Right atrium auricular region (tissue), 2 donors: ENCODE measurements at places on chromosomes 11 and 22.

DNA sequence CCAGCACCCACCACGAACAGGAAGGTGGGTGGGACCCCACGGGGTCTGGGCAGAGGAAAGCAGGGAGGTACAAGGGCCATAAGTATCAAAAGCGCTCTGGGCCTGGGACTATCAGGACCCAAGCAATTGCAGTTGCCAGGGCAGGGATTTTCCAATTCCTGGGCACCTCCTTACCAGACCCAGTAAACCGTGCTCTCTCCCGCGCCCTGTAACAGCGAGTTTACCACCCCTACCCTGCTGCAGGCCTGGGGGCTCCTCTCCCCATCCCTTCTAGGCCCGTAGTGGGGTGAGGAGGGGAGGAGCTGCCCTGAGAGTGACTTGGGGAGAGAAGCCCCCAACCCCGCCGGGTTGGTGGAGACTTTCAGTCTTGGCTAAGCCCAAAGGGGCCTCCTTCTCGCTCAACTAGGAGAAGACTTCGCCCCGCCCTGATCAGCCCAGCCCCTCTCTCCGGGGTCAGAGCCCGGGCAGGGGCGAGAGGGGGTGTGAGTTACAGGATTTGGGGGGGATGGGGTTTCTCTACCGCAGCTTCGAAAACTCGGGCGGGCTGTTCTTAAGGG, 5.4 kb downstream of the PAX6 start:
- peak; percentile 40 for DNase-seq

DNA sequence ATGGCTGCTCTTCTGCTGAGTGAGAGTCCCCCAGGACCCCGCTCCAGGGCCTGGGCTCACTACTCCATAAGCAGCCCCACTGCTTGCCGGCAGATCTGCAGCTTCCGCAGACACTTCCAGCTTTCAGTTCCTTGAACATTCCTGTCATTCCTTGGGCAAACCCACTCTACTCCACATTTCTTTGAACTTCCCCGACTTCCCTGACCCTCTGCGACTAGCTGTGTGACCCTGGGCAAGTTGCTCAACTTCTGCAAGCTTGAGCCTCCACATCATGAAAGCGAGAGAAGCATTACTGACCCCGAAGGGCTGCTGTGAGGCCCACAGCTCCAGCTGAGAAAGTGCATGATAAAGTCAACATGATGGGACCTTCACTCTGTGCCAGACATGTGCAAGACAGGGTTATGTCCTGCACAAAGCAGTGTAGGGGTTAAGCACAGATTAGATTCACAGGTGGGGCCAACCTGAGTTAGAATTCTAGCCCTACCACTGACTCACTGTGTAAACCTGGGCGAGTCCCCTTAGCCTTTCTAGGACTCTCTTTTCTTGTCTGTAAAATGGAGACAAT, 51.8 kb downstream of the THAP12 start:
- DNase-seq, result no peak

DNA sequence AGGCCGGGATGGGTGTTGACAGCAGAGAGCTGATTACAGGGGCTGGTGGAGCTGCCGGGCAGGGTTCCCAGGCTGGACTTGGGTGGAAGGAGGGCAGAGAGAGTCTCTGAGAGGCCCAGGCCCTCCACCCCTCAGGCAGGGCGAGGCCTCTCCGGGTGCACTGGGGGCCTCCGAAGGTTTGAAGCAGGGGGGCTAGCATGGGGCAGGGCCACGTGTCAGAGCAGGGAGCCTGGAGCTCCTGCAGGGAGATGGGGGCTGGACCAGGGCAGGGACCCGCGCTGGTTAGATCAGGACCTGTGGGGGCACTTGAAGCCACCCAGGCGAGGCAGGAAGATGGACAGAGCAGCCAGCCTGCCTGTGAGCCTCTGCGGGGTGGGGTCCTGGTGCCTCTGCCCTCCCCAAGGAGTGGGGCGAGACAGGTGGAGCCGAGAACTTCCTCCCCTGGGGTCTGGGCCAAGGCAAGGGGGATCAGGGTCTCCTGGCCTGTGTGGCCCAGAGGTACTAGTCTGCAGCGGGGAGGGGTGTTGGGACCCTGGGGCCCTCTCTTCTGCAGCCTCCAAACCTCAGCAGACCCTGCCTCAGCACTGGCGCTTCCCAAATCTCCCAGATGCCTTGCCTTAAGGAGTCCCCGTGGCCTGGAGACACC, 911 bp downstream of the PANX2 start:
- no peak for DNase-seq

GRCh38 chr11:35363246-35363801, 56.0 kb downstream of the SLC1A2 start:
- peak; percentile 67 for DNase-seq

GRCh38 chr11:4065601-4066377, 28.8 kb upstream of the RRM1 start:
- no peak for DNase-seq

GRCh38 chr22:32829451-32829851, 27.9 kb downstream of the TIMP3 start:
- DNase-seq, result no peak
